ENCODE measurements at places on chromosomes 4 and X.

GRCh38 chr4:123361195-123361861, 35.3 kb upstream of the SPRY1 start:
- DNase-seq: peak; percentile 10

DNA sequence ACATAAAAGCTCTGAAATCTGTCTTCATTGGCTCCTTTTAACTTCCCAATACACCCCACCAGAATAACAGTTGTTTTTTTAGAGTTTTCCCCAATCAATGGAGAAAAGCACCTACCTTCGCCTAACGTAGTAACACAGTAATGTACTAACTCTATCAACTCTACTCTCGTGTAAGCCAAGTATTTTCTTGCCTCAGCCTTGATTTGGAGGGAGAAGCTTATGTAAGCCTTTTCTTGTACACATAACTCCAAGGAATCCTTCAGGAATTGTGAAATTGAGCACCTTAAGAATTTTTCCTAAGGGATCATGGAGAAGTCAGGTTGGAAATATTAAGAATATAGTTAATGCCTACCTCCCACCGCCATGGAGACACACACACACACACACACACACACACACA, 181.2 kb downstream of the RAPGEF2 start:
- DNase-seq: no peak

DNA sequence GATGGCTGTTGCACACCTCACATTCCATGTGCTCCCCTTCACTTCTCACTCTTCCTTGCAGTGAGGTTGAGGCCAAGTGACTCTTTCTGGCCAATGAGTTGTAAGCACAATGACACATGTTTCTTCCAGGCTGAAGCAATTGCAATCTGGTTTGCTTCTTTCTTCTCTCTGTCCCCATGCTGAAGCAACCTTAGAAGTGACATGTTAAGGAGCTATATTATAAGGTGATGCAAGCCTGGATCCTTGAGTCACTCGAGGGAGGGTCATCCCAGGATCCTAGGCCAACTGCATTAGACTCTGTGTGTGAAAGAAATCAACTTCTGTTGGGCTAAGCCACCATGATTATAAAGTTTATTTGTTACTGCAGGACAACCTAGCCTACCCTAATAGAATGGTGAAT, 45.5 kb upstream of the HS3ST1 start:
- peak; percentile 6 for DNase-seq

DNA sequence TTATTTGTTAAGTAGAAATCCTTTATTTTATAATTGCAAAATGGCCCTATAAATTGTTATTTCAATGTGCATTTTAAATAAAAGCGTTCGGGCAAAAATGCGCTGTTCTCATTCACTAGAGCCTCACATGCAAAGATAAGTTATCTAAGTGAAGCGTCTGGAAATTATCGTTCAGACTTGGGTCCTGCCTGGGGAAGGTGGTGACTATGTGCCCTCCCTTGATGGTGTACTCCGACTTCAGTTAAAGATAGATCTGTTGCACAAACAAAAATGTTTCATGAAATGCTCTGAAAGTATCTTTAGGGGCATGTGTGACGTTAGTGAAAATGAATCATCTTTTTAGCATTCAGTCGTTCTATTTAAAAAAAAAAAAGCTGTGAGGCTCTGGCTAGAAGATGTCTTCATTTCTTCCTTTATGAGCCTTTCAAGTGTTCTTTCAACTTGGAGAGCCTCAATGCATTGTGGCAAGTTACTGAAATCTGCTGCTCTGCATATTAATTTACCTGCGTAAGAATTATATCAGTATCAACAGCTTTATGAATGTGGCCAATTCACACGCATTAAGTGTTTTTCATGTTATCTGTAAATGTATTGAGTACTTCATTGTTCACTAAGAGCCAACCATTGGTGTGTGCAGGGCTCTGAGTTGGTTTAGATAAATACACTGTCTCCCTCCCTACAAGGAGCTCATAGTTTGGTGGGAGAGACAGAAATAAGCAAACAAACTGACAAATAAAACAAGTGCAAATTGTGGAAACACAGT, 83.0 kb downstream of the AFF1 start:
- DNase-seq: no peak

DNA sequence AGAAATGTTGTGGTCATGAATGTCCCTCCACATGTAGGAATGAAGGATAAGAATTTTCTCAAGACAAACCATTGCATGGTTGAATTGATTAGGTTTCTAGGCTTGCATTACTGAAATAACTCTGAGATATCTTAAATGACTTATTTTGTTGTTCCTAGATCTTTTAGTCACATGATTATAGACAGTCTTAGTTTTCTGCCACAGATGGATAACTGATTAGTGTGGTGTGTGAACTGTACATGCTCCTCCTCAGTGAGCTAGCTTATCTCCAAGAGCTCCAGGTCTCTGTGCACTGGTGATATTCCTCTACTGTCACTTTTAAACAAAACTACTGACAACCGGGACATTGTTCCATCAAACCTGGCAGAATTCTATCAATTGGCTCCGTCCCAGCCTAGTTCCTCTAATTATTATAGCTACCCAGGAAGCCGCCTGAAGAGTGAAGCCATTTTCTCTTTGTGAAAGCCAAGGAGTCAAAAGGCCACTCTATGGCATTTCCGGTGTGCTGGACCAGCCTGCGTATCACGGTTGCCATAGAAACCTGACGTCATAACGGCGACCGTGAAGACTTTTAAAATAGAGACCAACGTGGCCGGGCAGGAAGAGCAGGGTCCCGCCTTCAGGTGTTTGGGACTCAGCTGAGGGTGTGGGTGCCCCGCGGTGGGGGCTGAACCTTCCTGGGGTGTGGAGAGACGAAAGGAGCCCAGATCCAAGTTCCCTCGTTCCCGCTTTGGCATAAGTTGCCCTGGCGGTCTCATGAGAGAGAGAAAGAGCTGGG, 28.1 kb downstream of the BEX3 start:
- peak; percentile 69 for DNase-seq

GRCh38 chr4:108473163-108473720, 147.1 kb upstream of the RPL34 start:
- DNase-seq: no peak

- no peak for DNase-seq
Observed at GRCh38 chr4:152000518-152000917, 239.7 kb upstream of the GATB start.

GRCh38 chr4:47109379-47109778, 78.0 kb downstream of the GABRB1 start:
- DNase-seq: no peak

- no peak for DNase-seq
Observed at GRCh38 chr4:151798678-151799416, 38.0 kb upstream of the GATB start.

DNA sequence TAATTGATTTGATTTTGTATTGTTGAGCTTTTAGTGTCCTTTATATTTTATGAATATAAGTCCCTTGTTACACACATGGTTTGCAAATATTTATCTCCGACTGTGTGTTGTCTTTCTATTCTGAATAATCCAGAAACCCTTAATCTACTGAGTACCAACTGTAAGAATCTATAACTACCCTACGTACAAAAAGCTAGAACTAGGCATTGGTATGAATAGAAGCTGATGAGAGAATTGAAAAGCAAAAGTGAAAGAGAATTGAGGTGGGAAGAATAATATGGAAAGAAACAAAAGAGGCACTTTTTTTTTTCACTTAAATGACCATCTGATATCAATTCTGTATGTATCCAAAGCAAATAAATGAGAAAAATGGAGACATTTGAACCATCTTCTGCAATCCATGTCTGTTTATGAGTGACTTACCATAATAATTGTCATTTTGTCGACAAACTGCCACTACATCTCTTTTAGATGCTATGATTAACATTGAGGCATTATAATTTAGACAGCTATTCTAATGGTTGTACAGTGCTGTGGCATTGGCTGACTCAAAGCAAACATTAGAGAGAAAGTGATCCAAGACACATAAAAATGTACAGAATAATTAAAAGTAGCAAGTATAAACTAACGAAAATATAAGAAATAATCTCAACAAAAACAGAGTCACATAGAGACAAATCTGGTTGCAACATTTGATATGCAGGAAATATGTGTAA, 1516.6 kb upstream of the AGA start:
- no peak for DNase-seq

DNA sequence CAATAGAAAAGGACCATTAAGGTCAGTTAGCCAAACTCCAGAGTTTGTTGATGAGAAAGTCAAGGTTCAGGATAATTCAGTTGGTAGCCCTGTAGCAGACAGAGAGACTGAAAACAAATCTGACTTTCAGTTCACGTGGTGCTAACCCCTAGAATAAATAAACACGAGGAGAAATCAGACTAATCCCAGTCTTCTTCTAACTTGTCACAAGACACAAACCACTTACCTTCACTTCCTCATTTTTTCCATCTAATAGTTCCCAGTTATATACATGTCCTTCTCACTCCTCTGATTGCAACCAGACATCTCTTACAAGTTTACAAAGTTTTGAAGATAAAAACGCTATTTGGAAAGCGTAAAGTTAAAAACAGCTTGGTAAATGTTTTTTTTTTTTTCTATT, 7.7 kb downstream of the TLR7 start:
- peak; percentile 20 for DNase-seq

- DNase-seq: peak; percentile 57
Observed at GRCh38 chr4:119124352-119124751, 11.3 kb upstream of the MYOZ2 start.

DNA sequence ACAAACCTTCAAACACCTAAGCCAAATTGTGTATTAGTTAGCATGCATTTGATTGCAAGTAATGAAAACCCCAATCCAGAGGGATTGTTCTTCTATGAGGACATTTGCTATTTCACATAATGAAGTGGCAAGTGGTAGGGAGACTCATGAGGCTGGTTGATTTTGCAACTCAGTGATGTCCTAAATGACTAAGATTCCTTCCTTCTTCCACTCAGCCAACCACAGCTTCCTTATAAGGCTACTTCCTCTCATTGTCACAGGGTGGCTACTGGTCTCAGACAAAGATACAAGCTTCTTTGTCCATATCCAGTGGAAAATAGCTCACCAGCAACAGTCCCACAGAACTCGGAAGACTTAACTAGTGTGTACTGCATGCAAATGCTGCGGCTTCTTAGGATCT, 5.3 kb upstream of the OTC start:
- peak; percentile 87 for DNase-seq

GRCh38 chr4:2071252-2071911, 12.3 kb downstream of the NAT8L start:
- DNase-seq: no peak

- peak; percentile 73 for DNase-seq
Observed at GRCh38 chrX:72572248-72573157, at the start of gene HDAC8. TSS of gene HDAC8 (minus strand) at chrX:72572843. CDS start at chrX:72572761, 82 bp downstream.

GRCh38 chr4:66688674-66689073, 856.6 kb downstream of the CENPC start:
- no peak for DNase-seq

- DNase-seq: no peak
Observed at GRCh38 chrX:123077631-123078030, 106.4 kb upstream of the GRIA3 start.

- DNase-seq: no peak
Observed at GRCh38 chrX:37824491-37825214, 22.7 kb downstream of the DYNLT3 start.

DNA sequence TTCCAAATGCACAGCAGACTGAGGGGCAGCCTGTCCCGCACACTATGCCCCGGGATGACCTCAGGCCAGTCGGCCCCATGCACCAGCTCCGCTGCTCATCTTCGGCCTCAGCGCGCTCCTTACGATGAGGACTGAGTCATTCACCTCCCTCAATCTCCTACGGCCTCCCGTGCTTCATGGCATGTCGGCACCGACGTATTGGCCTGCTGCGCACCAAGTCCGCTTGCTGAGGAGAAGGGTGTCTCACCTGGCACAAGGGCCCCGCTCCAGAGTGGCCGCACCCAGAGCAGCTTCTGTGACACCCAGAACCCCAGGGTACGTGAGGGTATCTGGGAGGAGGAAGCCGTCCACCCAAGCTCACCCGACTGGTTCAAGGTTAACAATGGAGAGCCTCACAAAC, 35.5 kb downstream of the GAK start:
- no peak for DNase-seq
